NCI-H1694 treated with DMSO at 0.1 percent for 48 hours (cell line): ENCODE measurements at places on chromosomes 5 and 9.

DNA sequence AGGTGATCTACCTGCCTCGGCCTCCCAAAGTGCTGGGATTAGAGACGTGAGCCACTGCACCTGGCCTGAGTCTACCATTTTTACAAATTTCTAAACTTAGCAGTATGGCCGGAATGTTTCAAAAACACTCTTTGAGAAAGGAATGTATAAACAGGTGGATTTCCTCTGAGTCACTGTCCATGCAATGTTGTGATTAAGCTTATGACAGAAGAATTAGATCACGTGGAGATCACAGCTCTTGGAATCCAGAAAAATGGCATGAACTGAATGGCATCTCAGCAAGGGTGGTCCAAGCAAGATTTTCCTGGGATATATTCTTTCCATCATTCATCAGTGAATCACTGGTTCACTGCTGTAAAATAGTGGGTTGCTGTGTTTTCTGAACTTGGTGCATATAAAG lies 865.0 kb downstream of the PTPRD start:
- no peak for DNase-seq

GRCh38 chr5:175561085-175561484 lies 82.7 kb downstream of the SFXN1 start:
- no peak for DNase-seq

DNA sequence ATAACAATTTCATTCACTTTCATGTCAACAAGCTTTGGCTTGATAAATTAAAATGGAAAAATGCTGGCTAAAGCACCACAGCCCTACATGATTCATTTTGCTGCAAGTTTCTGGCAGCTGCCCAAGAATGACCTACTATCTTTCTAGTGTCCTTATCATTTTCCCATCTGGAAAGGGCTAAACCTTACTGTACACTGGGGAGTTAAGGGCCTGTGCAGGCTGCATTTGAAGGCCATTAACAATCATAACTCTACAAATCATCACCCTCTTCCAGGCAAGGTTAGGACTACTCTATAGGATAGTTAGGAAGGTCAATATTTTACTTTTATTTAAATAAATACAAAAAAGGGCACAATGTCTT lies 579.7 kb upstream of the ZNF608 start:
- DNase-seq: no peak

DNA sequence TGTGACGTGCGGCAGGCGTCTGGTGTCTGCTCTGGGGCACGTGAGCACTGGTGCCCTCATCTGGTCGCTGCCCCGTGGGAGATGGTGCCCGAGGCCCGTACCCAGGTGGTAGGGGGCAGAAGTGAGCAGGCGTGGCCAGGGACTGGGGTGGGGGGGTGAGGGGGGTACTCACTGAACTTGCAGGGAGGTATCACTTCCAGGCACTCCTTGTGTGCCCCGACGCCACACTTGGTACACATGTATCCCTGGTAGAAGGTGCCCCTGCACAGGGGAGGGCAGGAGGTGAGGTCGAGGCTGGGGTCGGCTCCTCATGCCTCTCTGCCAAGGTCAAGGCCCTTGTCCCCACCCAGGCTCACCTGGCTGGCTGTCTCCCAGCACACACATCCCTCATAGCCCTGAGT lies 45.2 kb upstream of the SARDH start:
- no peak for DNase-seq

DNA sequence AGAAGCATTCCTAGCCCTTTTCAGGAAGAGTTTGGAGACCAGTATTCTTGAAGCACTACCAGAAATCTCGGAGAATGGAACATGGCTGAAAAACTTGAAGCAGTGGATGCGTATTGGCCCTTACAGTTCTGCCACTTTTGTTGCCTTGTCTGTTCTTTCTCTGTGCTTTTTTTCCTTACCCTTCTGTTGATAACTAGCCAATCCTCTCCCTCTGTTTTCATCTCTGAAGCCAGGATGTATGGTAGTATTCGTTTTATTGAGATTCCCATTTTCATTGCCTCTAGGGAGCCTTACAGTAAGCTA lies 564 bp upstream of the CCNH start:
- peak; percentile 26 for DNase-seq

- DNase-seq: no peak
These were observed 6.3 kb downstream of the GPX3 start for GRCh38 chr5:151026679-151027078.

DNA sequence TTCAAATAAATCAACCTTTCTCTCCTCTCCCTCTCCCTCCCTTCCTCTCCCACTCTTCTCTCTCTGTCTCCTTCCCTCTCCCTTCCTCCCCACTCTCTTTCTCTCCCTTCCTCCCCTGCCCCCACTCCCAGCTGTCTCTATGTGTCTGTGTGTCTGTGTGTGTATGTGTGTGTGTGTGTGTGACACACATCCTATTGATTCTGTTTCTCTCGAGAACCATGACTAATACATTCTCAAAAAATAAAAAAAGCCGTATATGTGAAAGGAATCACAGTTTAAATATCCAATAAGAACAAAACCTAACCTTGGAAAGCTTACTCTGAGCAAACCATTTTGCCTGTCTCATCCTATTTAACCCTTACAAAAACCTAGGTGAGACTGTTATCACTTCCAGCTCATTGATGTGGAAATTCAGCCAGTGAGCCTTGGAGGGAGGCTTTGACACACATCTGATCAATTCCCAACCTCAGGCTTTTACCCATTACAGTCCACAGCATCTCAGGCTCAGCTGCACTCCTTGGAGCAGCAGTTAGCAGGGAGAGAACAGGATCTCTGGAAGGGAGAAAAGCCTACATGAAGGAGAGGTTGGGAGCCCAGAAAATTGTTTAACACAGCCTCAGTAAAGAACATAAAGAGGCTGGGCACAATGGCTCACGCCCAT lies 8.3 kb downstream of the HSD17B3 start:
- DNase-seq: no peak

GRCh38 chr9:123597048-123597447 lies 241.1 kb downstream of the CRB2 start:
- DNase-seq: no peak

GRCh38 chr5:36357391-36357975 lies 55.8 kb upstream of the RANBP3L start:
- no peak for DNase-seq

GRCh38 chr9:28774433-28775235 lies 1201.4 kb upstream of the C9orf72 start:
- DNase-seq: peak; percentile 56

GRCh38 chr9:89315482-89315881 lies 2.8 kb upstream of the SECISBP2 start:
- DNase-seq: no peak

- DNase-seq: no peak
These were observed 31.6 kb downstream of the TLE4 start for GRCh38 chr9:79603222-79603920.

GRCh38 chr5:102782217-102782872 lies 27.2 kb downstream of the PAM start:
- no peak for DNase-seq

GRCh38 chr9:121500165-121500478 lies 478 bp upstream of the GGTA1 start:
- DNase-seq: no peak

DNA sequence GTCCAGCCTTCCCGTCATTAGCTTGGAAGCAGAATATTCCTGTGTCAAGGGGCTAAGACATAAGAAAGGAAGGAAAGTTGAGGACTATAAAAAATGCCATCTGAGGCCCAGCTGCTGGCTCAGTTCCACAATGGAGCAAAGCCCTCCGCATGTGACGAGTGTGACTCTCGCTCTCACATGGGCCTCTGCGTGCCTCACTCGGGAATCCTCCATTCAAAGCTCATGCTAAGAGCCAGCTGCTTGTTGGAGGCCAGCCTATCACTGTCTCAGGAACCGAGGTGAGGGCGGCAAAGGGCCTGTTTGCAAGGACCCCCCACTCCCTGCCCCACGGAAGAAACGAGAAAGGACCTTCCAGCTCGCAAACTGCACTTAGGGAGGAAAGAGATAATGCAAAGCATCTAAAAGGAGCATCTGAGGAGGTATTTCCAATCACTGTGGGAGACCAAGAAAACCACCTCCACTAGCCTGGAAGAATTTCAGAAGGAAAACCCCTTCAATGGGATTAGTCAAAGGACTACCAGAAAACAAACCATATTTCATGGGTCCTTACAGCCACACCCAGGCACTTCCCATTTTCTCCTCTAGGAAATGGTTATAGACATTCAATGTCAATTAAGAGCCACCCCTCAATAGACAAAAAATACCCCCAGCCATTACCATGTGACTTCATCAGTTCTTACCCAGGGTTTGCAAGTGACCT lies 95.3 kb downstream of the PRRT1B start:
- DNase-seq: no peak

DNA sequence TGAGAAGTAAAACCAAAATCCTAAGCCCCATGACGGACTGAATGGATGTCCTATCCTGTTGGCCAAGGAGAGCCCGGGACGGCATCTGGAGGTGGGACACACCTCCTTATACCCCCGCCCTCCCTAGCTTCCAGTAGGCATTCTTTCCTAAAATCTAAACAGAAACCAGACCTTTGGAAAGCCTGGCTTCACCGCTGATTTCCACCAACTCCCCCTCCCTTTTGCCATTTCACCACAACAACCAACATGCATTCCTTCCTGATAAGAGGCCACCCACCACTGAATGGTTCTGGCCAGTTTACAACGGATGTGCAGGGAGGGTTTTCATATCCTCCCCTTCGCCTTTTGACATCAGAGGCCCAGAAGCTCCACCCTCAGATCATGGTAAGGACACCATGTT lies 9.2 kb upstream of the RARS1 start:
- no peak for DNase-seq

DNA sequence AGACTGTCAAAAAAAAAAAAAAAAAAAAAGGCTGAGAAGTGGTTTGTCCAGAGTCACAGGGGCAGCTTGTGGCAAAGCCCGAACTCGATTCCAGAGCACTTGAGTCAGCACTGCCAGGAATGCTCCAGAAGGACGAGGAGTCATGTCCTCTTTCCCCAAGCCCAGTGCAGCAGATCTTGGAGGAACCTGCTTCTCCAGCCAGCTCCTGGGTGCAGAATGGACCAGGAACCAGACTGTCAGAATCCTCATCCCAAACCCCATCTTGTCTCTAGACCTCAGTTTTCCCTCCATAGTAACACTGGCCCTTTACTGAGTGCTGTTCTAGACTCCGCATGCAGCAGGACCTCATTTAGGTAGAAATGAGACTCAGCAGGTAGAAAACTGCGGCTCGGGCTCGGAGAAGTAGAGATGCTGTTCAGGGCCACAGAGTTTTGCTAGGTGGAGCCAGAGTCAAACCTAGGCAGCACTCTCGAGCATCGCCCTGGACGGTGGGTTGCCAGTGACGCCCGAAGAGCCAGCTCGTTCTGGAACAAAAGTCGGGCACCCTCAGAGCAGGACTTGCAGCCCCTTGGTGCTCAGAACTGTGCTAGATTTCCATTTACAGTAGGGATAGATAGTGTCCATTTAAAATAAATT lies 15.4 kb downstream of the CD74 start:
- DNase-seq: no peak

DNA sequence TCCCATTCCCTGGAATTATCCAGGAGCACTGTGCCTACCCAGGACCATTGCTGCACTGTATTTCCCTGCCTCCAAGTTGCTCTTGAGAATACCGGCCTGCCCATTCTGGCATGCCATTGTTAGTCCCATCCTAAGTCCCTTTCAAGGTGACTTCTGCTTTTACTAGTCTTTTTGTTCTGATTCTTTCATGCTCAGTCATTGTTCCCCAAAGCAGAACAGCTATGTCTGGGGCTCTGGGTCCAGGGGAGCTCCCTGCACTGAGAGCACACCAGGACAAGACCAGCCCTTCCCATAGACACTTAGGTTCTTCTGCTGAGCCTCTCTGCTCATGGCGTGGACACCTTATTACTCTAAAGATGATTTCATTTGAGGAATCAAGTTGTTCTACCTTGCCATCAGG lies 388.9 kb upstream of the KLF4 start:
- no peak for DNase-seq

- no peak for DNase-seq
These were observed 6.3 kb downstream of the RBM27 start for GRCh38 chr5:146209714-146210113.

DNA sequence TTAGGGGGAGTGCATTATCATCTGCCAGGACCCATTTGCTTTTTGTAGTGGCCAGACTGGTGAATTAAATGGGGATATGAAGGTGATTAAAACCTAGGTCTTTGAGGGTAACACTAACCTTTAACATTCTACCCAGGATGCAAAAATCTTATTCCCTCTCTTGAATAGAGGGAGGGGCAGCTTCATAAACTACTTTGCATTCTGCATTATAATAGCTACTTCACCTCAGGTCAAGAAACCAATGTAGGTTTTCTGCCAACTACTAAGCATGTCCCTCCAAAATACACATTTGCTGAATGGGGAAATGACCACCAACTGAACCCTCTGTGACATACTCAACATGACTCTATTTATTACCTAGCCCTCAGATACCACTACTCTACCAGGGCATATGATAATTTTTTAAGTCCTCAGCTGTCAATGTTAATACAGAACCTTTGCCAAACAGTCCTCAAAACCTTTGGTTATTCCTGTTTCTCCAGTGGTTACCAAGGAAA lies 477.6 kb upstream of the CD180 start:
- DNase-seq: no peak

DNA sequence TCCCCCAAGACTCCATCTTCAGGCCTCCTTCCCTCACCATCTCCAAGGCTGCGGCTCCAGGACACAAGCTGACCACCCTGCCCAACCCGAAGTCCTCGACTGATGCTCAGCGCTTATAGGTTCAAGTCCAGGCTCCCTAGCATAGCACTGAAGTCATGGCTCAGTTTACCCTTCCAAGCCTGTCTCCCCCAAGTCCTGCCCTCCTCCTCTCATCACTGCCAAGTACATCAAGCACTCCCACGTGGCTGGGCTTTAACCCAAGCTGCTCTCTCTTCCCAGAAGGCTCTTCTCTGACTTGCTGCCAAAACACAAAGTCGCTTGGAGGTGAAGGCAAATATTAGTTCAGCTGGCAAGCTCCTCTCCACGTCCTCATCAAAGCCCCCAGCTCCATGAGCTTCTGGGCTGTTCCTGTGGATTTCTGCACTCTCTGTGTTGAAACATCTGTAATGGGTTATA lies 22.1 kb upstream of the MARCHF6 start:
- peak; percentile 97 for DNase-seq

- no peak for DNase-seq
These were observed 36.7 kb downstream of the ABLIM3 start for GRCh38 chr5:149177911-149178565.

- DNase-seq: peak; percentile 33
These were observed 28.7 kb downstream of the DNAJC21 start for GRCh38 chr5:34957857-34958690.

- DNase-seq: peak; percentile 1
These were observed 30.2 kb downstream of the SREK1 start for GRCh38 chr5:66174338-66174737.

- no peak for DNase-seq
These were observed 10.4 kb downstream of the CYSTM1 start for GRCh38 chr5:140185409-140185808.

DNA sequence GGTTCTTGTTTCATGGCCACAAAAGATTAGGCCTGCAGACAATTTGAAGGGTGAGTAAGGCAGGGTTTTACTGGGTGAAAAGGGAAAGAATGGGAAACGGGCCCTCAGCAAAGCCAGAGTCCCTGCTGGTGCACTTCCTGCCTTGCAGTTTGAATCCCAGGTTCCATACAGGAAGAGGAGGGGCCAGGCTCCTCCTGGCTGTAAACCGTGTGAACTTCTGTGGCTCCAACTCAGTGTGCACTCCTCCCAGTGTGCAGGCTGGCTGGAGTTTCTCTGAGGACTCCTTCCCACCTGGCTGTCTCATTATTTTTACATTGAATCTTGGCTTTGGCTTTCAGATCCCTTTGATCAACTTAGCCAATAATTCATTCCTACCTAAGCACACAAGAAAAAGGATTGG lies 367.1 kb upstream of the KLF4 start:
- DNase-seq: no peak

GRCh38 chr5:140169410-140169809 lies 5.6 kb upstream of the CYSTM1 start:
- DNase-seq: no peak
